ENCODE measurements at places on chromosomes 2 and 18. TPM values are rescaled to one million over a fixed set of nuclear protein-coding genes. Genes with fewer than 3 reads are reported as not detected.

CIB4 gene
- 0.50 TPM for total RNA-seq

PSMA8 gene
- not detected for total RNA-seq

GRCh38 chr2:217434180-217434975, 568.4 kb downstream of the TNS1 start:
- H3K4me3 ChIP-seq = no peak overlapping the region
- no peaks in the 10 kb centered on the region for H3K36me3 ChIP-seq
- H3K4me1 ChIP-seq = peaks cover 37% of the 10 kb centered on the region
- peak; percentile 96 for DNase-seq
- H3K27ac ChIP-seq = peak overlapping the region; percentile 91
- H3K27me3 ChIP-seq = no peaks in the 10 kb centered on the region

- H3K4me3 ChIP-seq = no peak overlapping the region
- H3K27me3 ChIP-seq = no peaks in the 10 kb centered on the region
- no peaks in the 10 kb centered on the region for H3K4me1 ChIP-seq
- H3K27ac ChIP-seq = no peak overlapping the region
- DNase-seq = no peak
Observed at GRCh38 chr2:134639265-134639664, 79.5 kb downstream of the TMEM163 start.

GRCh38 chr2:61962095-61962984, 56.9 kb downstream of the COMMD1 start:
- H3K4me3 ChIP-seq = no peak overlapping the region
- H3K27ac ChIP-seq = no peak overlapping the region
- H3K4me1 ChIP-seq = no peaks in the 10 kb centered on the region

- no peak overlapping the region for H3K4me3 ChIP-seq
- no peak for DNase-seq
- no peaks in the 10 kb centered on the region for H3K36me3 ChIP-seq
- no peak overlapping the region for H3K27ac ChIP-seq
- no peaks in the 10 kb centered on the region for H3K4me1 ChIP-seq
Observed at GRCh38 chr2:191117341-191117740, 33.5 kb downstream of the STAT4 start.

Data from spinal cord (tissue), 10 donors.